ENCODE measurements at places on chromosomes 11 and 22. TPM values are rescaled to one million over a fixed set of nuclear protein-coding genes. Genes with fewer than 3 reads are reported as not detected.

DNA sequence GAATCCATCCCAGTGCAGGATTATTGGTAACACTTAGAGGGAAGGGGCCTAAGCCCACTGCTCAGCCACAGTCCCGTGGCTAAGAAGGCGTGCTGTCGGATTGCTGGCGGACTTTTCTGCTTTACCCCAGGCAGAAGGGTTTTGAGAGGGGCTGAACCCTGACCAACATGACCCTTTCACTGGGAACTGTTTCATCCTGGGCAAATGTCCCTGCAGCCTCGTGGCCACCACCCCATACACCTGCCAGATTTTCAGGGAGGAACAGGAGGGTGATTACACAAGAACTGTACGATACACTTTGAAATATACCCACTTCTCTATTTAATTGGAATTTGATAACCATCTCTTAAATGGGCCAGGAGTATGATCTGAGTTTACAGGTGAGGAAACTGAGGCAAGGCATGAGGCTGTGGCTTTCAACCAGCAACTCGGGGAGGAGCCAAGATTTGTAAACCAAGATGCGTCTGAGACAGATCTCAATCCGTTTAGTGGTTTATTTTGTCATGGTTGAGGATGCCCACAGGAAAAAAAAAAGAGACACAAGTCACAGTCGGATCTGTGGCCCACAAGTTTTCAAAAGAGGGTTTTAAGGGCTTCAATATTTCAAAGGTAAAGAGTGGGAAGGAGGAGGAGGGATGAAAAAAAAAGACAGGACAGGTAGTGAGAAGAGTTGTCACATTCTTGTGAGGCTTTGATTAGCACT lies 6.1 kb upstream of the APOL3 start:
- no peak for DNase-seq

- DNase-seq, result no peak
Observed at GRCh38 chr11:110866081-110866480, 153.8 kb upstream of the ARHGAP20 start.

- DNase-seq, result no peak
Observed at GRCh38 chr22:48366591-48366990, 1461.1 kb downstream of the BRD1 start.

DNA sequence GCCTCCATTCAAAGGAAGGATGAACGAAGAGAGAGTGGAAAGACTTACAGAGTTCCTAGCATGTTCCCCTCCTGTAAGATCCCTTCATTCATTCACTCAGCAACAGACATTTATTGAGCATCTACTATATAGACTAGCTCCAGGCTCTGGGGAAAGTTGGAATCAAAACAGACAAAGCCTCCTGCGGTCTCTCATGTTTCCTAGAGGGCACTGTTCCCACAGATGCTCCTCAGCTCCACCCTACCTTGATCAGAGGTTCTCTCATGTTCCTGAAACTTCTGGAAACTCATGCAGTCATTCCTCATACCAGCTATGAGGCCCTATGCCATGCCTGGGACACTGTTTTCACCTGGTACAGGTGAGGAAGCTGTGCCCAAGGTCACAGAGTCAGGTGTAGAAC lies 11.1 kb downstream of the ALX4 start:
- no peak for DNase-seq

DNA sequence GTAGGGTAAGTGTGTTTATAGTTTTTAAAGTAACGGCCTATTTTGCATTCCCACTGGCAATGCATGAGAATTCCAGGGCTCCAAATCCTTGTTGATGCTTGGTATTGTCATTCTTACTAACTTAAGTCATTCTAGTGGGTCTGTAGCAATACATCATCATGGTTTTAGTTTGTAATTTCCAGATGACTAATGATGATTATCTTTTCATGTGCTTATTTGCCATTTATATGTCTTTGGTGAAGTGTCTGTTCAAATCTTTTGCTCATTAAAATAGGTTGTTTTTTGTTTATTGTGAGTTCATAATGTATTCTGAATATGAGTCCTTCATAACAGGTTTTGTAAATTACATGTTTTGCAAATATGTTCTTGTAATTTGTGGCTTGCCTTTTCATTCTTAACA lies 31.2 kb downstream of the MTMR3 start:
- DNase-seq, result peak; percentile 79

The LRRC55 gene
- total RNA-seq, result not detected

DNA sequence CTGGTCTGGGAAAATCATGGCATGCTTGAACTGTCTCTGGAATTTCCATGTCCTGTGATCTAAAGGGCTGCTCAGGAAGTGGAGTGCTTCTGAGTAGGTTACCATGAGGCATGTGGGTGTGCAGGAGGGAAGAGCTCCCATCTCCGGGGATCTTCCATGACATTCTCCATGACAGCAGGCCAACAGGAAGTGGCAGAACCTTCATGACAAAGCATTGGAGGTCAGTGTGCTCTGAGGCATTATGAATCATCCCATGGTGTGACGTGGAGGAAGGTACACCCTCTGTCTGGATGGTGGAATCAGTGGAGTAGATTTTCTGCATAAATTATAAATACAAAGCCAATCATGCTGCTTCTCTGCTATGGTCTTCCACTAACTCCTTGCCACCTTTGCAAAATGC lies 139.6 kb upstream of the E2F8 start:
- peak; percentile 85 for DNase-seq

- peak; percentile 24 for DNase-seq
Observed at GRCh38 chr11:107780136-107780535, 68.3 kb upstream of the SLN start.

GRCh38 chr11:101476191-101476590 lies 107.6 kb downstream of the TRPC6 start:
- no peak for DNase-seq

The CCDC188 gene
- 0.45 TPM for total RNA-seq

GRCh38 chr11:95156133-95156721 lies 66.6 kb downstream of the ENDOD1 start:
- no peak for DNase-seq

DNA sequence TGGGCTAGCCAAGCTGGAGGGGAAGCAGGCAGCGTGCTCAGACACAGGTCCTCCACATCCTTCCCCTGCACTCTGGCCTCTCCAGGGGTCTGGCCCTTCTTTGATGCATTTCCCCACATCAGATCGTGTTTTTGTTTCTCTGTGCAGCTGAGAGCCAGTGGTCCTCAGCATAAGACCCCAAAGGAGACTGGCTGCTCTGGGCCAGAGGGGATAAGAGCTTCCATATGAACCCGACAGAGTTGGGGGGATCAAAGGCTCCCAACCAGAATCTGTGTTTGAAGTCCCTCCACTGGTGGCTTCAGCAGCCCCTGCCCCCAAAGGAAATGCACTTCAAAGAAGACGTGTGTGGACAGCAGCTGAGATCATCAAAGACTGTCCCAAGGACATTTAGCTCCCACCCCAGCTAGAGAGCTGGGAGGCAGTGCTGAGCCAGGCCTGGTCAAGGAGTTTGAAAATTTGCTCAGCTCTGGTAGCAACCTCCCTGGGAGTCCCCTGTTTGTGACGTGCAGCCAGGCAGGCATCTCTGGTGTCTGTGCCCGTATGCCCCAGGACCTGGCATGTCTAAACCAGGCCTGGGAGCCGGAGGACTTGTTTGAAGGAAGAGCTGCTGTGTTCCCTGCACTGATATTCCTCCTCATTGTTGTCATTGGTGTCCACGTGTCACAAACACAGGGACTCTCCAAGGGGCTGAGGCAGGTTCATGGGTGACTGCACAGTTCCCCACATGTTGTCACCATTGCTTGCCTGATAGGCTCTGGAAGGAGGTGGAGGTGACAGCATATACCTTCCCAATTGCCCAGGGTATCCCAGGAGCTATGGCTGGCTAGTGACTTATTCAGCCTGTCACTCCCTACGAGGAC lies 99.0 kb downstream of the AMOTL1 start:
- no peak for DNase-seq

GRCh38 chr11:68331338-68331947 lies 19.1 kb downstream of the LRP5 start:
- no peak for DNase-seq

DNA sequence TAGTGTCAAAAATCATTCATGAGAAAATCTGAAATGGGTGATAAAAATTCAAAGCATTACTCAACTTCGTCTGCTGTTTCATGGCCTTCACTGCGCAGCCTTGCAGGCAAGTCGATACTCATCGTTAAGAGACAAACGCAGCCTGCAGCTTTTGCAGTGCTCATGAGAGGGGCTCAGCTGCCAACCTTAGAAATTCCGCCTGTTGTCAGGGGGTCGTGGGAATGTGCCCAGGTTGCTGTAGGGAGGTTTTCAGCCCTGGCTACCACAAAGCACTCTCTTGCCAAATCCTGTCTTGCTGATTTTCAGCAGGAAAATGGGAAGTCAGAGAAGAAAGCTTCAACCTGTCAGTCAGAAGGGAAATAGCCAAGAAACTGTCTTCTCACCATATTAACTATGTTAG lies 25.4 kb upstream of the GRAMD1B start:
- DNase-seq, result no peak

The EFEMP2 gene
- 57.3 TPM for total RNA-seq

- peak; percentile 6 for DNase-seq
Observed at GRCh38 chr11:17734418-17734911, at the start of gene KCNC1. Gene KCNC1, plus strand, starts transcription at chr11:17734781. Its CDS starts 1,222 bp downstream, at chr11:17736003.

The KCNQ1 gene
- not detected for total RNA-seq

The NUP98 gene
- total RNA-seq, result 66.8 TPM

The ENTHD1 gene
- total RNA-seq, result not detected

The PLAAT4 gene
- total RNA-seq, result 16.6 TPM

DNA sequence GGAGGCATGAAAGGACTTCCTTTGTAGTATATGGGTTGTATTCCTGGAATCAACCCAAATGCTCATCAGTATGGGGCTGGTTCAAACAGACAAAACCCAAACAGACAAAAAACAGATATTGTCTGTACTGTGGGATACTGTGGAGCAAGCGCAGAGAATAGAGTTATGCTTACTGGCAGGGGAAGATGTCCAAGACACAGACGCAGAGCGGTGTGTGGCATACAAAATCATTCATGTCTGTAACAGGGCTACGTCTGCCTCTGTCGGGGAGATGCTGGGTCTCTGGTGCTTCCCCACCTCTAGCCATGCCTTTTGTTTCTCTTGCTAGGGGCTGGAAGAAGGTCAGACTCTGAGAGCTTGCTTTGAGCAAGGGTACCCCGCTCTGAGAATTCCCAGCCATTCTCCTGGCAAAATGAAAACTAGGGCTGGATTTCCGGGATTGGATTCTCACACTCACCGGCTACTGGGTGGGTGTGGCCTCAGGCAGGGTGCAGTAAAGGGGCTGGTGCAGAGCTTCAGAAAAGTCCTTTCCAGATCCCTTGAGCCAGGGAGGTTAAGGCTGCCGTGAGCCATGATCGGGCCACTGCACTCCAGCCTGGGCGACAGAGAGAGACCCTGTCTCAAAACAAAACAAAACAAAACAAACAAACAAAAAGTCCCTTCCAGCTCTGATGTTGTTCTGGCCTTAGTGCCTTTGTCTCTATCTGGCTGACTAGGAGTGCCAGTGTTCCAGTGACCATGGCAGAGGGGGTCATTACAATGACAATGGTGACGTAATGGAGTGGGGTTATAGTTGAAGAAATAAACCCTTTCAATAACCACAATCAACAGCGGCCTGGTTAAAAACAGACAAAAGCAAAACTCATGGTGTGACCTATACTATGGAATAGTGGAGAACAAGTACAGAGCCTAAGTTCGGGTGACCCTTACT lies 2.9 kb upstream of the ABCC8 start:
- DNase-seq, result peak; percentile 17

The GLYAT gene
- not detected for total RNA-seq

GRCh38 chr11:76245720-76246119 lies 39.4 kb upstream of the WNT11 start:
- DNase-seq, result no peak

DNA sequence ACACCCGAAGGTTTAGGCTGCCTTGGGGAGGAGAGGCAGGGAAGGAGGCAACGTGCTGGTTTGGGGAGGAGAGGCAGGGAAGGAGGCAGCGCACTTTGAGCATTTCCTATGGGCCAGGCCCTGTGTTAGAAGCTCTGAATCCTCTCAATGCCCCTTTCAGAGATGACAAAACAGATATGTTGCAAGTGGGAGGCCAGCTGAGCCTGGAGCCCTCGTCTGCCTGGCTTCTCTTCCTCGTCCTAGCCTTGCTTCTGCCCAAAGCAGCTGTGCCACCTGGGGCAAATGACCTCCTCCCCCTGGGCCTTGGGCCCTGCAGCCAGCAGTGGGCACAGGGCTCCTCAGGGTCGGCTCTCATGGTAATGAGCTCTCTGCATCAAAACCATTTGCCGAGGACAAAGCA lies 15.3 kb upstream of the LRRC32 start:
- DNase-seq, result no peak

DNA sequence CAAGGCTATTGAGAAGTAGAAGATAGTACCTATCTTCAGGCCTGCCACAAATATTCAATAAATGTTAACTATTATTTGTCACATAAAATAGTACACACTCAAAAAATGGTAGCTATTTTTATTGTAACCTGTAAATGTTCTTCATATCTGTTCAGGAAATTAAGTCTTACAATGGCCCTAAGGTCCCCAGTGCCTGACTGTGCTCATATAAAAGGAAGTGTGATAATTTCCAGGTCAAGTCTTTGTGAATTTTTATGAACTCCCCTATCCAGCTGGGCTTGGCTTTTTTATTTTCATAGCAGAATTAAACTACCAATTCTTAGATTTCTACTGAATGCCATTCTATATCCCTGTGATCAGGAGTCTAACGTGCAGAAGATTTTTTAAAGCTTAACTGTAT lies 284.2 kb upstream of the PITPNB start:
- no peak for DNase-seq

- DNase-seq, result no peak
Observed at GRCh38 chr11:76626921-76627401, 43.6 kb downstream of the LRRC32 start.

The SYCE3 gene
- total RNA-seq, result not detected

The ANO5 gene
- 0.16 TPM for total RNA-seq

DNA sequence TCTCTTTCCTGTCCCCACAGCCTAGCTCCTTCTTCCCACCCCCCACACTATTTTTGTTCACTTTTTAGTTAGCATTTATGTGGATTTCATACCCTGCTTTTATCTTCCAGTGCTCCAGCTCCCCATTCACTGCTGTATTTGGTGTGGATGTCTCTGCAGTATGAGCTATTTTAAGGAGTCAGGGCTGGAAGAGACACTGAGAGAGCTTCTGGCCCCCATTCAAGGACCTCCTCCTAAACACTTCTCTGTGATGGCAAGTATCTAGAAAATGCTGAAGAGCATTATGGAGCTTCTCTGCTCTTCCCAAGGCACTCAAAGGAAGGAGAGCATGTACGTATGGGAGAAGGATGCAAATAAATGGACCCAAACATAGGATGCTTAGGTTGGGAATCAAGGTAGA lies 79.5 kb downstream of the RAB30 start:
- no peak for DNase-seq

- no peak for DNase-seq
Observed at GRCh38 chr11:106854429-106854828, 163.8 kb downstream of the GUCY1A2 start.
